ENCODE measurements at places on chromosomes 16 and 17.
A peak's percentile ranks its signal among the peaks of the same experiment; 100 is the strongest.

DNA sequence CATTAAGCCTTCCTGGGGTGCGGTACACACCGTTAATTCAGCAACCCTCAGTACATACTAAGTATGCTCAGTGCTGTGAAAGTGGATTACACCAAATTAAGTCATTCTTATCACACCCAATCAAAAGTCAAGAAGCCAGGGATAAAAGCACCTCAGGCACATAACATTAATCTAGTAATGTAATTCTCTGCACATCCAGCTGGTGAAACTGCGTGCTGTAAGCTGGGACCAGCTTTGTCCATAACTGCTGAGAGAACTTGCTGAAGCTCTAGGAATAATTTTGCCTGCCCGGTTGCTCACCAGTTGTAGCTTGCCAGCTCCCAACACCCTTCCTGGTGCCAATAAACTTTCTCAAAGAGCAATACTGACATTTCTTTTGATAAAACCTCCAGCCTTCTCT, 44.9 kb downstream of the SLC47A1 start:
- no peak for DNase-seq

GRCh38 chr17:64158831-64159590, 29.1 kb upstream of the ERN1 start:
- no peak for DNase-seq

DNA sequence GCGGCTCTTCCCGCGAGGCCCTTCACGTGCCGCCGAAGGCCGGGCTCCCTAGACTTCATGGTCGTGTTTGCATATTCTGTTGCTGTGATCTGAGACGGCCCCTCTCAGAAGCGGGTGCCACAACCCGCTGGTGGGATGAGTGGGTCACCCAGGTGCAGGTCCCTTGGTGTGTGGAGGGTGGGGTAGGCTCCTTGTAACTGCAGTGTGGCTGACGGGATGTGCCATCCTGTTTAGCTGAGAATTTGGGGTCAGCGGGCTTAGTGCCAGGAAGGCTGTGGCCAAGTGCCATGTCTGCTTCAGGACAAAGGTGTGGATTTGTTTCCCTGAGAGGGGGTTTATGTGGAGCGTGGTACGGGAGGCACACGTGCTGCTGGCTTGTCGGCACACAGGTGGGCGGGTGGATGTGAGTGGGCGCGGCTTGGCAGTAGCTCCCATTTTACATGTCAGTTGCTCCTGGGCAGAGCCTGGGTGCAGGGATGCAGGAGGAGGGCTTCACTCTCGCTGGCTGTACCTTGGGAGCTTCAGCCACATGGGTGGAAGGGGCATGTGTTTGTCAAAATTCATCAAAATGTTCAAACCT, 9.2 kb upstream of the WFIKKN1 start:
- no peak for DNase-seq

- no peak for DNase-seq
Observed at GRCh38 chr16:46986896-46987295, 13.4 kb upstream of the DNAJA2 start.

DNA sequence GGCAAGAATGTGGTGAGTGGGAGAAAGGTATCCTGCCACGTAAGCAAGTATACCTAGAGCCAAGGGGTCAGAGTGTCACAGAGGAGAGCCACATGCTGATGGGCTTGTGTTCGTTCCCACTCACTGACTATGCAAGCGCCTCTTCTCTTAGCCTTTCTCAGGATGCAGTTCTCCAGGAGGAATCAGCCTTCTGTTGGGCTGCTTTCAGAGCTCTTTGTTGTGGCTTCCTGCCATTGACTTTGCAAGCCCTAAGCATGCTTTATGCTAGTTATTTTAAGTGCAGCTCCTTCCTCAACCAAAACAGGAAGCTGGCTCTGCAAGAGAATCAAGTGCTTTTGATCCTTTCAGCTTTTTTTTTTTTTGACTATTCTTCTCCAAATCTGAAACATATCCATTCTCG, 66.6 kb downstream of the SIAH1 start:
- DNase-seq, result no peak

DNA sequence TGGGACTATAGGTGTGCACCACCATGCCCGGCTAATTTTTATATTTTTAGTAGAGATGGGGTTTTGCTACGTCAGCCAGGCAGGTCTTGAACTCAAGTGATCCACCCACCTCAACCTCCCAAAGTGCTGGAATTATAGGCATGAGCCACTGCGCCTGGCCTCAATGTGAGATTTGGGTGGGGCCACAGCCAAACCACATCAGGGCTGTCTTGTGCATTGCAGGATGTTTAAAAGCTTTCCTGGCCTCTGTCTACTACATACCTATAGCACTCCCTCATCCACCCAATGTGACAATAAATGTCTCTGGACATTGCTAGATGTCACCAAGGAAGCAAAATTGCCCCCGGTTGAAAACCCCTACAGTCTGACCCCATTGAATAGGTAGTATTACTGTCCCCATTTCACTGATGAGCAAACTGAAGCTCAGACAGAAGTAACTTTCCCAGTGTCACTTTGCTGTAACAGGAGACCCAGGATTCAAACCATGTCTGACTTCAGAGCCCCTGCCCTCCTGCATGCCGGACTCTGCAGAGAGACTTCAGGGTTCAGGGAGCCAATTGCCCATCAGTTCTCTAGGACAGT, 3.6 kb upstream of the MAP3K14 start:
- no peak for DNase-seq

GRCh38 chr16:16029431-16030011, 80.1 kb downstream of the ABCC1 start:
- no peak for DNase-seq

GRCh38 chr17:2939714-2940351, 123.6 kb downstream of the OR1D5 start:
- DNase-seq, result no peak

DNA sequence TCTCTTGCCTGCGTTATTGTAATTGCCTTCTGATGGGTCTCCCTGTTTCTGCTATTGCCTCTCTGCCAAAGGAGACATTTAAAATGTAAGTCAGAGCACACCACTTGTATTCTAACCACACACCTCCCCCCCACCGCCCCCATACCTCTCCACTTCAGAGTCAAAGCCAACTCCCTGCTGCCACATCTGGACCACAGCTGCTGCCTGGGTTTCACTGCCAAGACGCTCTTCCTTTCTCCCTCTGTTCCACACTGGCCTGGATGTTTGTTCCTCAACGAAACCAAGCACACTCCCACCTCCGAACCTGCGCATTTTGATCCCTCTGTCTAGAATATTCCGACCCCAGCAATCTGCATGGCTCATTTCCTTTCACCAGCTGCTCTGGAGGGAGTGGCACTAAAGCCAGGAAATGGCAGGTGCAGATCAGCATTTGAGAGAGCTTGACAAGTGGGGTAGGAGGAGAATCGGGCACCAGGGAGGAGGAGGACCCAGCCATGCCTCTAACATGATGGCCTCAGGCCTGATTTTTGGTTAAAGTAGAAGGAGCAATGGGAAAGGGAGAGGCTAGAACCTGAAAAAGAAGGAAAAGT, 92.4 kb upstream of the HS3ST2 start:
- no peak for DNase-seq

DNA sequence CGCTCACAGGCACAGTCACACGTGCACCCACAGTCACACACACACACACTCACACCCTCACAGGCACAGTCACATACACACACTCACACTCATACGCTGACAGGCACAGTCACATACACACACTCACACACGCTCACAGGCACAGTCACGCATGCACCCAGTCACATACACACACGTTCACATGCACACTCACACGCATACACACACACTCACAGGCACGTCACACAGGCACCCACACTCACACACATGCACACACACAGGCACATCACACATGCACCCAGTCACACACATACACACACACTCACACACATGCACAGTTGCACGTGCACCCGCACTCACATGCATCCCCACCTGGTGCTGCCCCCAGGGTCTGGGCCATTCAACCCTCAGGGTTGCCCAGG, 46.1 kb upstream of the CBFA2T3 start:
- DNase-seq, result no peak

GRCh38 chr17:82647593-82648164, 565 bp downstream of the WDR45B start:
- DNase-seq, result peak; percentile 18

- no peak for DNase-seq
Observed at GRCh38 chr17:57722704-57723043, 22.4 kb downstream of the CCDC182 start.

- DNase-seq, result no peak
Observed at GRCh38 chr16:87384162-87384874, 742 bp upstream of the FBXO31 start.

GRCh38 chr16:87790292-87791100, 24.7 kb upstream of the KLHDC4 start:
- DNase-seq, result no peak

GRCh38 chr17:57315061-57316015, 59.0 kb downstream of the MSI2 start:
- no peak for DNase-seq

DNA sequence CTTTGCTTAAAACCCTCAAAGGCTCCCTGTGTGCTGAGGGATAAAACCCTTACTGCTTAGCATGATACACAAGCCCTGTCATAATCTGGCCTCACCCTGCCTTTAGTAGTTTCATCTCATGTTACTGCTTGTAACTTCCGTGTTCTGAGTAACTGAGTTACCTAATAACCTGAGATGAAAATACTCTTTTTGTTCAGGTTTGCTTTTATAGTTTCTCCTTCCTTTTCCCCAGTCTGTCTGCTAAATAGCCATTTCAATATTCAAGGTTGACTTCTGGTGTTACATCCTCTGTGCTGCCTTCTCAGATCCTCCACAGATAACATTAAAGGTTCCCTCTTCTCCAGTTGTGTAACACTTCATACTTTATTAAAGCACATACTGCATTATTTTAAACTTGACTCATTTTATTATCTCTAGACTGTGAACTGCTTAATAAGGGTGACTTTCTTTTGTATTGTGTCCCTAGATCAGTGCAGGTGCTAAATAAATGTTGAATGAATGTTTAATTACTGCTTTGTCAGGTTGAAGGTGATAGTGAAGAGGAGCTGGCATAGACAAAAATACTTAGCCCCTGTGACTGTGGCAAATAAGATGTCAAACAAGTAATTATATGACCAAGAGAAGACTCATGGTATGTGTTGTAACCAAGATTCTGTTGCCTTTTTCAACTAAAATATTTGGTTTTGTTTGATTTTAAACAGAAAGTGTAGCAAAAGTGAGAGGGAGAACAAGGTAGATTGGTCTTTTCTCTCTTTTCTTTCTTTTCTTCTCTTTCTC, 47.8 kb downstream of the NFAT5 start:
- no peak for DNase-seq

DNA sequence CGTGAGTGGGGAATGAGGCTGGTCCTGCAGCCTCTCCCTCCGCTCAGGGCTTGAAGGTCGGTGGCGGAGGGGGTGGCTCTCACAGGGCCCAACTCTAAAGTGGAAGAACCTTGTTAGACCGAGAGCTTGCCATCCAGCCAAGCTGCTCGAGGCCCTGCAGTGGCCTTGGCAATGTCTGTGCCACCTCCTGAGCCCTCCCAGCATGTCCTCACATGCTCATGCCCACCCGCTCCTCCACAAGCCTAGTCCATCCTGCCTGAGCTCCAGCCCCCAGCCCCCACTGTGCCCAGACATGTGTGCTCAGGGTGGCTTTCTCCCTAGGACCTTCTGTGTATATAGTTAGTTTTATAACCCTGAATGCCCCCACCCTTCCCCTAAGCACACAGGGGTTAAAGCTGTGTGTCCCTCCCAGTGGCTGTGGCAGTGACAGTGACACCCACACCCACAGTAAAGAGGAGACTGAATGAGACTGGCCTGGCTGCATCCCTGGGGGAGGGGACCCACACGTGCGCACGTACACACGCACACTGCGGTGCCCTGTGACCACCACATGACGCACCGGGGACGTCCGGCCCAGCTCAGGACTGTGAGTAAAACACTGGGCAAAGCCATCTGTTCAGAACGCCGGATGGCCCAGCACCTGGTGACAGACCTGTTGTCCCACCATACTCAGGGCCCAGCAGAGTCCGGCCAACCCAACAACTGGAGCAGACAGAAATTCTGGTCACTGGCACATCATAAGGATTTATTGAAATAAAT, 15.6 kb downstream of the PDK2 start:
- DNase-seq, result no peak

- DNase-seq, result no peak
Observed at GRCh38 chr16:82094942-82095540, 60.0 kb downstream of the HSD17B2 start.

GRCh38 chr16:65782611-65783600, 583.6 kb upstream of the CDH5 start:
- no peak for DNase-seq

DNA sequence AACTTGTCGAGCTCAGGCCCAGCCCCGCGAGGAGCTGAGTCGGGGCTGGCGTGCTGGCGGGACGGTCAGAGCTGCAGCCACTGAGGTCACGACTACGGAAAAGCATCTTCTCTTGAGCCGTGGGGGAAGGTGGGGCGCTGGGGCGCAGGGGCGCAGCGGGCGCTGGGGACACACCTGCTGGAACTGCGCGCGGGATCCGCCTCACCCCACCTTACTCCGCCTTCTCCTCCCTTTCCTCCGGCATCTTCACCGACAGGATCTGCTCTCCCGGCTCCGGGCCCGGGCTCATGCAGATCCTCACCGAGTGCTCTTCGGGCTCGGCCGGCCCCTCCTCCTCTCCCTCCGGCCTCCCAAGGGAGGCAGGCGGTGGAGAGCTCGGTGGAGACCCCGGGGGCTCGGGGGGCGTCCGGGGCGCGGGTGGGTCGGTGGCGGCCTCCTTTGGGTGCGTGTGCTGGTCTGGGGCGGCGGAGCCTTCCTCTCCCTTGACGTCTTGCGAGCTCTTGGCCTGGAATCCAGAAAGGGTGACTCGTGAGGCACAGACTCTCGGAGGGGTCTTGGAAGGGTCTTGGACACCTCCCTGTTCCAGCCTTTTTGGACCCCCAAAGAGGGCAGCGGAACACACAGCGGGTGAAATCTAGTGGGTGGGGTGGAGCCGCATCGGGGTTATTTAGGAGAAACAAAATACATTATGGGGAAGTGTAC, 81.8 kb upstream of the KIFC3 start:
- no peak for DNase-seq

- peak; percentile 39 for DNase-seq
Observed at GRCh38 chr16:81831722-81832126, 52.6 kb downstream of the PLCG2 start.

DNA sequence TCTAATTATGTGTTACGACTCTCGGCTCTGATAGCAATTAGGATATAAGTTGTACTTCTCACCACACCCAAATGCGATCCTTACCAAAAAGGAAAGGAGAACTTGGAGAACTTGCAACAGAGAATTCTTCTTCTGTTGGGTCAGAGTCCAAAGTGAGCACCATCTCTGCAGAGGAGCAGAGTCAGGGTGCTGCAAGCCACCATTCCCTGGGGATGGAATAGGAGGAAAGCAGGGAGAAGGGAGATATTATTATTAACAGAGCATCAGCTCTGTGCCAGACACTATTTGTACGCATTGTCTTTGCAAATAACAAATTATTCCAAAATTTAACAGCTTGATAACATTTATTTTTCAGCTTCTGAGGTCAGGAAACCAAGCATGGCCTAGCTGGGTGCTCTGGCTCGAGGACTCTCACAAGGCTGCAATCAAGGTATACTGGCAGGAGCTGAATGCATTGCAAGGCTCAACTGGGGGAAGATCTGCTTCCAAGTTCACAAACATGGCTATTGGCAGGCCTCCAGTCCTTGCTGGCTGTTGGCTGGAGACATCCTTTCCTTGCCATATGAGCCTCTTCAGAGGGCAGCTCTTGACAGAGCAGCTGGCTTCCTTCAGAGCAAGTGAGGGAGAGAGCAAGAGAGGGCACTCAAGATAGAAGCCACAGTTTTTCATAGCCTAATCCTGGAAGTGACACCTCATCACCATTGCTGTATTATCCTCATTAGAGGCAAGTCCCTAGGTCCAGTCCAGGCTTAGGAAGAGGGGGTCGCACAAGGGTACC, 296.2 kb upstream of the CDH5 start:
- DNase-seq, result no peak
